Keratinocyte (primary cell): ENCODE measurements at places on chromosomes 16 and 17. TPM values are rescaled to one million over a fixed set of nuclear protein-coding genes. Genes with fewer than 3 reads are reported as not detected.
A peak's percentile ranks its signal among the peaks of the same experiment; 100 is the strongest.

GRCh38 chr16:817001-817906 is 16.7 kb upstream of the GNG13 start:
- H3K4me3 ChIP-seq = no peak overlapping the region
- H3K27me3 ChIP-seq = peaks cover 34% of the 10 kb centered on the region
- no peaks in the 10 kb centered on the region for H3K36me3 ChIP-seq
- H3K27ac ChIP-seq = no peak overlapping the region
- no peaks in the 10 kb centered on the region for H3K4me1 ChIP-seq
- DNase-seq = no peak

GRCh38 chr17:81552244-81553017 is at the start of gene FAAP100:
Gene FAAP100, minus strand, starts transcription at chr17:81552353. Its CDS starts 23 bp downstream, at chr17:81552330.
- H3K36me3 ChIP-seq = peaks cover 17% of the 10 kb centered on the region
- no peak for DNase-seq
- H3K27ac ChIP-seq = peak within 1 kb of the TSS; percentile 65

DNA sequence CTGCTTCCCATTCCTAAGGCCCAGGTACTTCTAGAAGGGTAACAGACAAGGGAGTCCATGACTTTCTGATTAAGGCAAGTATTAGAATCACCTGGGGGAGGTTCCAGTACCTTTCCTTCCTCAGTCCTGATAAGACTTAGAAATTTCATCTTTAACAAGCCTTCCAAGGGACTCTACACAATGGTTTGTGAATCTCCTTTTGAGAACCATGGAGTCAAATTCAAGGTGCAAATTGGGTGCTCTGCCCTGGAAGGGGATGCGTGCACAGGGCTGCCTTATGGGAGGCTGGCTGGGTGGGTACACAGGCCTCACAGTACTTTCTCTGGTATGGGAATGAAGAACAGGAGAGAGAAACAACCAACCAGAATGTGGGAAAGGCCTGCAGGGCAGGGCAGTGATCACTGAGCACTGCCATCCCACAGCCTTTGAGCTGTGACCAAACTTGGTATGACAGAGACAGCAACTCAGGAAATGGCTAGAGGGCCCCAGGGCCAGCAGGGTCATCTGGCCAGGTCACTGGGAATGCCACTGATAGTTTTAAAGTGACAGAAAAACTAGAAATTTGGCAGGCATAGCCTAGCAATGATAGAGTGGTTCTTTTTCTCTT is 3.6 kb upstream of the TMIGD1 start:
- no peak for DNase-seq
- H3K4me3 ChIP-seq = no peak overlapping the region
- no peak overlapping the region for H3K27ac ChIP-seq
- no peaks in the 10 kb centered on the region for H3K27me3 ChIP-seq

GRCh38 chr16:66228792-66229191 is 137.7 kb upstream of the CDH5 start:
- H3K4me3 ChIP-seq = no peak overlapping the region
- no peak for DNase-seq
- H3K27me3 ChIP-seq = no peaks in the 10 kb centered on the region
- H3K36me3 ChIP-seq = no peaks in the 10 kb centered on the region
- H3K27ac ChIP-seq = no peak overlapping the region

- no peaks in the 10 kb centered on the region for H3K4me1 ChIP-seq
- H3K36me3 ChIP-seq = no peaks in the 10 kb centered on the region
- peaks cover 4% of the 10 kb centered on the region for H3K27me3 ChIP-seq
- no peak overlapping the region for H3K27ac ChIP-seq
- no peak for DNase-seq
Measured at GRCh38 chr17:10059684-10060211, 138.7 kb downstream of the GAS7 start.

- DNase-seq = no peak
- peaks cover 17% of the 10 kb centered on the region for H3K4me1 ChIP-seq
- no peak overlapping the region for H3K27ac ChIP-seq
- H3K4me3 ChIP-seq = no peak overlapping the region
Measured at GRCh38 chr17:39134878-39135277, 16.6 kb downstream of the PLXDC1 start.

DNA sequence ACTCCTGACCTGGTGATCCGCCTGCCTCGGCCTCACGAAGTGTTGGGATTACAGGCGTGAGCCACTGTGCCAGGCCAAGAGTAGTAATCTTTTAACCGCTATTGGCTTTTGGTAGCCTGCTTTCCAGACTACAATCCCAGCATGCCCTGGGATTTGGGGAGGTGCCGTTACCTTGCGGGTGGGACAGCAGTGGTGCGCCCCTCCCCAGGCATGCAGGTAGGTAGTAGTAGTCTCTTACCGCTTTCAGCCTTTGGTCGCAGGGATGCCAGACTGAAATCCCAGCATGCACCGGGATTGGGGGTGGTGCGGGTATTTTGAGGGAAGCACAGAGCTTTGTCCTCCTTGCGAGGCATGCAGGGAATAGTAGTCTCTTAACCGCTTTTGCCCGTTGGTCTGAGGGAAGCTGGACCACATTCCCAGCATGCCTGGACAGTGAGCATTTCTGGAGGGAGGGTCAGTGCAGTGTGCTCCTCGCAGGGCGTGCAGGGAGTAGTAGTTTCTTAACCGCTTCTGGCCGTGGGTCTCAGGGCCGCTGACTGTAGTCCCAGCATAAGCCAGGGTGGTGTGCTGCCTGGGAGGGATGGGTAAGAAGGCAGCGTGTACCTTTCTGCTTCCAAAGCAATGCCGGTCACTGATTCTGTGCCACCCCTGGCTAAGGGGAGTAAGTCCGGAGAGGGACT is 1686.8 kb downstream of the TP53TG3F start:
- DNase-seq = no peak
- no peaks in the 10 kb centered on the region for H3K36me3 ChIP-seq
- H3K27me3 ChIP-seq = no peaks in the 10 kb centered on the region
- H3K4me3 ChIP-seq = no peak overlapping the region
- no peaks in the 10 kb centered on the region for H3K4me1 ChIP-seq

- no peaks in the 10 kb centered on the region for H3K27me3 ChIP-seq
- H3K36me3 ChIP-seq = no peaks in the 10 kb centered on the region
- H3K4me3 ChIP-seq = no peak overlapping the region
- peaks cover 20% of the 10 kb centered on the region for H3K4me1 ChIP-seq
- no peak overlapping the region for H3K27ac ChIP-seq
Measured at GRCh38 chr16:70432356-70432722, 6.6 kb downstream of the ST3GAL2 start.

GRCh38 chr17:60781880-60782412 is 104.3 kb downstream of the BCAS3 start:
- H3K36me3 ChIP-seq = no peaks in the 10 kb centered on the region
- no peaks in the 10 kb centered on the region for H3K27me3 ChIP-seq
- H3K27ac ChIP-seq = no peak overlapping the region

- H3K27ac ChIP-seq = no peak overlapping the region
- H3K27me3 ChIP-seq = peaks cover 39% of the 10 kb centered on the region
- DNase-seq = no peak
- H3K4me3 ChIP-seq = no peak overlapping the region
- no peaks in the 10 kb centered on the region for H3K4me1 ChIP-seq
- H3K36me3 ChIP-seq = no peaks in the 10 kb centered on the region
Measured at GRCh38 chr17:77700165-77700881, 258.2 kb upstream of the TNRC6C start.

ITGAX gene
- 0.03 to 0.11 TPM (median 0.04 TPM) in 3 replicates for polyA plus RNA-seq

TMEM235 gene
- polyA plus RNA-seq = not detected in 3 replicates

SUMO2 gene
- polyA plus RNA-seq = 107 to 393 TPM (median 230 TPM) in 3 replicates
